Sigmoid colon (tissue), 7 donors: ENCODE measurements at places on chromosomes 5 and 9. TPM values are rescaled to one million over a fixed set of nuclear protein-coding genes. Genes with fewer than 3 reads are reported as not detected.

DNA sequence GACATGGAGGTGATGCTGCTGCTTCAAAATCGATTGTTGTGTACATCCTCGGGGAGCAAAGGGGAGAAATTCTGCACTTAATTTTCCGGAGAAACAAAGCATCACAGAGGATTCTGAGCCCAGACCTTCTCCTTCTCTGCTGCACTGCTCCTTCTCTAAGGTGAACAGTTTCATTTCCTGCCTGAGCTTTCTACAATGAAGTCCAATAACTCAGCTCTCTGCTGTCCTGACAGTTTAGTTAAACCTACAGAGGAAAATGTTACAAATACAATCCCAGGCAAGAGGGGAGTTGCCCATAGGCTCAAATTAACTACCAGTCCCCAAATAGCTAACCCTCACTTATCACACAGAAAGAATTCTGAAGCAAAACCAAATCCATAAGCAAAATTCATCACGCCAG, 206.3 kb downstream of the EFNA5 start:
- H3K4me3 ChIP-seq = no peak overlapping the region
- DNase-seq = no peak
- no peak overlapping the region for H3K27ac ChIP-seq

FST gene
- 8.8 TPM for total RNA-seq

- no peaks in the 10 kb centered on the region for H3K4me1 ChIP-seq
- no peaks in the 10 kb centered on the region for H3K36me3 ChIP-seq
- H3K27me3 ChIP-seq = peaks cover 2% of the 10 kb centered on the region
- H3K4me3 ChIP-seq = no peak overlapping the region
- no peak overlapping the region for H3K27ac ChIP-seq
These were observed 5.6 kb downstream of the CDX1 start for GRCh38 chr5:150172145-150172544.

- H3K27me3 ChIP-seq = no peaks in the 10 kb centered on the region
- H3K36me3 ChIP-seq = no peaks in the 10 kb centered on the region
- H3K4me1 ChIP-seq = no peaks in the 10 kb centered on the region
- DNase-seq = no peak
These were observed 288.6 kb upstream of the DAB2 start for GRCh38 chr5:39713250-39713916.

IPO11 gene
- total RNA-seq = 22.4 TPM

GRCh38 chr9:90727488-90727887, 74.1 kb upstream of the SYK start:
- H3K36me3 ChIP-seq = no peaks in the 10 kb centered on the region
- H3K4me3 ChIP-seq = no peak overlapping the region
- no peak overlapping the region for H3K27ac ChIP-seq
- DNase-seq = no peak
- no peaks in the 10 kb centered on the region for H3K4me1 ChIP-seq
- no peaks in the 10 kb centered on the region for H3K27me3 ChIP-seq

DNA sequence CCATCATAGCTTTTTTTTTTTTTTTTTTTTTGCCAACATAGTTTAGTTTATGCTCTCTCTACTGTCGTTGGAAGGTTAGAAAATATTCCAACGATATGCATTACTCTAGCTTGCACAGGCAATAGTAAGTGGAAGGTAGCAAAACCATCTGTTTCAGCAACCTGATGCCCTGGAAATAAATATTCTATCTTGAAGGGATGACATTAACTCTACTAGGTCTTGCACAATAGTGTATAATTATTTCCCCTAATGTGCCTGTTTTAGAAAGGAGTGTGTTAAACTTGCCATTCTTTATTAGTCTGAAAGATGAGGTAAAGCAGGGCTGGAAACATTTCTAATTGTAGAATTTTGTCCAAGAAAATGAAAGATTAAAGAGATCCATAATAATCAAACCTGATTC, 111.0 kb downstream of the PCSK5 start:
- H3K4me1 ChIP-seq = peaks cover 9% of the 10 kb centered on the region
- H3K36me3 ChIP-seq = no peaks in the 10 kb centered on the region
- no peak overlapping the region for H3K4me3 ChIP-seq
- DNase-seq = no peak
- no peaks in the 10 kb centered on the region for H3K27me3 ChIP-seq
- H3K27ac ChIP-seq = no peak overlapping the region
